ENCODE measurements at places on chromosomes 2 and 18.

- DNase-seq, result no peak
Measured at GRCh38 chr2:85244828-85245227, 83.0 kb downstream of the TGOLN2 start.

DNA sequence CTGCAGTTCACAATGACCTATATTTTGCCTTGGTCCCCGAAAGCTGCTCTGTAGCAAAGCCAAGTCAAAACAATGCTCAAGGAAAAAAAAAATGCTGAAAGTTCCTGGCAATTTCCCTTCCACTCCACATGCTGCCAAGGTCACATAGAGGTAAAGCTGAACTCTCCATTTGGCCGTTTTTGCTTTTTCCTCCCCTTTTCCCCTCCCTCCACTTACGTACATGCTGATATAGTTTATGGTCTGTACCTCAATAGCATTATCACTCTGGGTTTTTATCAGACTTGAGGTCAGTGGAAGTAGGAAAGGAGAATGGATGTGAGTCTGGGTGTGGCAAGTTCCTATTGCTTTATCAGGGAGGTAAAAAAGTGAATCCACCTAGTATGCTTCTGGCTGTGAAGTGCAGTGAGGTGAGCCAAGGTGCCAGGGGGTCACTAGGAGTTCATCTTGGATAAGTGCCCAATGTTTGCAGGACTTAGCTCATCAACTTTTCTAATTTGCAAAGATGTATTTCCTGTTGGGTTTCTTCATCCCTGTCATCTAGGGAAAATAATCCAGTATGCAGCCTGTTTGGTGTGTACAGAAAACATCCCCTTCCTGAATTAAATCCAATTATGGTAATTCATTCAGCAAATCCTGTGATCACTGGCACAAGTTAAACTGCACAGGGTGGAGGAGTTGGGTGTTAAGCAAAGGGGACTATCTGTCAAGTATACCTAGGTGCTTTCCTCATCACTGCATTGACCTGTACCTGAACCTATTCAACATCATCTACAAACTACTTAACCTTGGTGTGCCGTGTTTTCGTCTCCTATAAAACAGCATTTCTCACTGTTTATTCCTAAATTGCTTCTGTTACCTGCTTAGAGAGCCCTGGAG is 124.3 kb upstream of the CYP26B1 start:
- DNase-seq, result no peak

DNA sequence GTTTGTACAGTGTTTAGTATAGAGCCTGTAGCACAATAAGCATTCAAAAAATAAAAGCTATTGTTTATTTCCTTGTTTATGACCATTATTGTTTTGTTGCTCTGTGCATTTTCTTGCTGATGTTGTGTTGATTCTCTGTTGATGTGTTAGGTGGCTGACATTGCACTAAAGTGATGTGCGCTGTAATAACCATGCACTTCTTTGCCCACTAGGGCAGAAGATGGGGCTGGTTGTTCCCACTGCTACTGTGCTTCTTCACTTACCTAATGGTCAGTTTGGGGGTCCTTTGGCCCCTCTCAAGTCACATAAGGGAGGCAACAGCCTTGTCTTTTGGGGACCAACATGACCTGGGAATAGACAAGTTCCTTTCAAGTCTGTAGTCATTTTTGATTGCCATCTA is 6.0 kb downstream of the SCG2 start:
- no peak for DNase-seq

DNA sequence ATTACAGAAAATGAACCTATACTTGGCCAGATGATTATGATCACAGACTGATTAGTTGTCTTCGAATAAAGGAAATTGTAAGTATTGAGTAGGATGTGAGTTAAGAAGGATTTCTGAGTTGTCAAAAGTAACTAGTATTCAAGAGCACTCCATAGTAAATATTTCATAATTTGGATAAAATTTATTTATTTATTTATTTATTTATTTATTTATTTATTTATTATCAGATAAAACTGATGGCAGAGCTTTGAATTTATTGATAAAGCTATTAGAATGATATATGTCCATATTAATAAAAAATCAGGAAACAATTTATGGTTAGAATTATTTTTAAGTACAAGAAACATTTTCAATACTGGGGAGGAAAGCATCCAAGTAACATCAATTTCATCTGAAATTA is 1634.1 kb downstream of the LRP1B start:
- no peak for DNase-seq

DNA sequence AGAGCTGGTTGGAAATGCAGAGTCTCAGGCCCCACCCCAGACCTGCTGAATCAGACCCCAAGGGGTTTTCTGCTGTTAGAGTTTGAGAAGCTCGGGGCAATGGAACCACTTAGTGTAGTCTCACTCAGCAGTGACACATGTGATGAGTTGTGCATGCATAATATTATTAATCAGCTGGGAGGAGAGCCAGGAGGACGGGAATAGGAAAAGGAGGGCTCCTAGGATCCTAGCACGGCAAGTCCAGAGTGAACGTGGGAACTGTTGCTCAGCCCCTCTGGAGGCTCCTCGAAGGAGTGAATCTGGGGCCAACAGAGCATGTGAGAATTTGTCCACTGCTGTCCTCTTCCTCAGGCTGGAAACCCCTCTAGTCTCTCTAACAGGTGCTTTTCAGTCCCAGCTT is 87.1 kb downstream of the HS1BP3 start:
- no peak for DNase-seq

- DNase-seq, result no peak
Measured at GRCh38 chr2:151238527-151239487, 22.9 kb downstream of the RBM43 start.

DNA sequence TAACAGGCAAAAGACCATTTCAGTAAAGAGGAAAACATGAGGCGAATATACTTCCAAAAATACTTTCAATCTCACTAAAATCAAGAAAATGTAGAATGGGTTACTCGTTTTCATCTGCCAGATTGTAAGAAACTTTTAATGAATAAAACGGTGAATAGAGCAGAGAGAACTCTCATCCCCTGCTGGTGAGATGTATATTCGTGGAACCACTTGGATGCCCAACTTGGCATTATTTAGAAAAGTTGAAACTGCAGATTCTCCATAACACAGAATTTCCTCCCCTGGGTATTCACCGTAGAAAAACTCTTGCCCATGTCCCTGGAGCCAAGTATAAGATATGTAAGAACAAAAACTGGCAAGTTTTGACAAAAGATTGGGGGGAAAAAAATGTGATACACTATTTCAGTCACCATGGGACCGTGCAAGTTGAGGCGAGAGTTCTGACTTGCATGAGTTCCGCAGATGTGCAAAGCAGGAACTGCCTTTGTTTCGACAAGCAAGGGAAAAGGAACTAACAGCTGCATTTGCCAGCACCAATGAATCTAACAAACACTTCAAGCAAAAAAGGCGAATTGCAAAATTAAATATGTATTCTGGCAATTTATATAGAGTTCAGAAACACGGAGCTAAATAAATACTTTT is 14.8 kb downstream of the TIMM21 start:
- DNase-seq, result no peak

DNA sequence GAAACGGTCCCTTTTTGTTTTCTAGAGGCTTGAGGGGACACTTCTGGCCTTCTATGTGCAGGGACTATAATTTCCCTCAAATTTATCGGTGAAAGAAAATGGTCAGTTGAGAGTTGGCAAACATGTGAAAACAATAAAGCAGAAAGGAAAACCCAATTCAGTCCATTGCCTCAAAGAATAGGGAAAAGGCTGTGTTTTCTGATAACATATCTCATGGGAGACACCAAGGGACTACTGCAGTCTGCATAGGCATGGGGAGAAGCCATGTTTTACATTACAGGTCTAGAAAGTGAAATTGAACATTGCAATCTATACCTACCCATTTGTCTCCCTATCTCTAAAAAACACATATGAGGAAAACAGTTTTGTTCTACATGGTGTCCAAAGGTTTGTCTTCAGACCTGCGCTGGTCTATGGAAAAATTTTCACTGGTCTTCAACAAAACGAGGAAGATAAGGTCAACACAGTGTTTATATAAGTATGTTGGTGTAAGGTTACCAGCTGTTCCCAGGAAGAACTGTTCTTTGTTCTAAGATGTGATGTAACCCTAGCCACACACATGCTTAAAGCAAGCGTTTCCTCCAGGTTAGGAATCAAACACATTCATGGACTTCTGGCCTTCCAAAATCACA is 179.7 kb downstream of the MREG start:
- DNase-seq, result no peak

DNA sequence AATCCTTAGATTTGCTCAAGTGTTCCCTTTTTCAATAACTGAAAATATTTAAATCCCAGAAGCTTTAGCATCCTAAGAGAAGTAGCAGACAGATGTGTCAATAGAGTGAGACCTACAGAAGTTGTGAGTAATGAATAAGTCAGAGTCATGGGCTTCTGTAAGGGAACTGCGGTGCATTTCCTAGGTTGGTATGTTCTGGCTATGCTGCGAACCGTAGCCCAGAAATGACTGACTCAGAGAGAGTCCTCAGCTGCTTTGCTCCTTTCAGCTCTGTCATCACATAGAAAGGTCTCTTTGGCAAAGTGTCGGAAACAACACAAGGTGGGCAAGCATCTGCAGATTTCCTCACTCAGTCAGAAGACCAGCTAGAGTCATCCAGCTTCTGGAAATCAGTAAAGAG is 297.1 kb downstream of the ARHGAP15 start:
- no peak for DNase-seq

- DNase-seq, result no peak
Measured at GRCh38 chr2:9749546-9750223, 93.6 kb upstream of the TAF1B start.

GRCh38 chr18:64142904-64143303 is 6.0 kb downstream of the LINC00305 start:
- DNase-seq, result no peak

Data from activated gamma-delta T cell (primary cell).